ENCODE measurements at places on chromosomes 2 and 18.

DNA sequence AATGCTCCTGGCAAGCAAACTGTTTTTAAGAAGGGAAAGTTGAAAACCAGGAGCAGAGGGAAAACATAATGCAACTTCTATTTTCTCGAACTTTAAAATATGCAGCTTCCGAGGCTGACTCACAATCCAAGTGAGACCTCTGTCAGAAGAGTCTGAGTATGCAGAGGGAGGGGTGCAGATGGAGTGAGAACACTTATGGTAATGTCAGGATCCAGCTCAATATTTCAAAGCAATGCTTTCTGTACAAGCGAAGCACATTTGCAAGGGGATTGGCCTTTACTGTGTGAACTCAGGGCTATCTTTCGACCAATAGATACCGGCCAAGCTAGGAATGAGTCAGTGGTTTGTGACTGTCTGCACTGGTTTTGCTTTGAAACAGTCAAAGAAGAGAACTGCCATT, 242.7 kb downstream of the CNTNAP5 start:
- no peak for DNase-seq

GRCh38 chr2:100976645-100977391, 25.3 kb upstream of the RPL31 start:
- no peak for DNase-seq

- DNase-seq = no peak
Observed at GRCh38 chr2:19744456-19745199, 157.2 kb downstream of the TTC32 start.

GRCh38 chr18:36409779-36410178, 112.3 kb downstream of the FHOD3 start:
- no peak for DNase-seq

- no peak for DNase-seq
Observed at GRCh38 chr2:238689331-238689730, 158.6 kb upstream of the TWIST2 start.

DNA sequence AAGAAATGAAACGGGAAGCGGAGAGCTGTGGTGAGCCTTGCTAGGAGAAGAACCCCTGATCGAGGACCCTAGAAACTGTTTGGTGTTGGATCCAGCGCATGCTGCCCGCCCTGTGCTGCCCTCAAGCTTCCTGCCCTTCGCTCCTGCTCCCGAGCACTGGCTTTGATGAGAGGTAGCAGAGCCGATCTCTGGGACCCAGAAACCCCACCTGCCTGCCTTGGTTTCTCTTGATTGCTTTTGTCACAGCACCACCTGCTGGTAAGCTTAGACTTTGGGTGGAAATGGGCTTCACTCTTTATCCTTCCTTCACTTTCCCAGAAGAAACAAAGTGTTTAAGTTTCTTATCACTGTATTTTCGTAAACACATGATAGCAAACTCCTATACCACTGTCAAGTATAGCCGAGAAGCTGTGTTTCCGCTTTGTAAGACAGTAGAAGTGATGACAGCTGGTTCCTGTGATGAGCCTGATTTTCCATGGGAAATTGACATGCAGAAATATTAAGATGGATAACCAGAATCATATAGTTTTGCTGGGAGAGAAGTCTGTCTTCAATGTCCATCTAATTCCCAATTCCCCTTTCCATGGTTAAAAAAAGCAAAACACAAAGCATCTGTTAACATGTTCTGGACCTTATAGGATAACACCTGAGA, 267.4 kb downstream of the PHLPP1 start:
- DNase-seq = no peak

DNA sequence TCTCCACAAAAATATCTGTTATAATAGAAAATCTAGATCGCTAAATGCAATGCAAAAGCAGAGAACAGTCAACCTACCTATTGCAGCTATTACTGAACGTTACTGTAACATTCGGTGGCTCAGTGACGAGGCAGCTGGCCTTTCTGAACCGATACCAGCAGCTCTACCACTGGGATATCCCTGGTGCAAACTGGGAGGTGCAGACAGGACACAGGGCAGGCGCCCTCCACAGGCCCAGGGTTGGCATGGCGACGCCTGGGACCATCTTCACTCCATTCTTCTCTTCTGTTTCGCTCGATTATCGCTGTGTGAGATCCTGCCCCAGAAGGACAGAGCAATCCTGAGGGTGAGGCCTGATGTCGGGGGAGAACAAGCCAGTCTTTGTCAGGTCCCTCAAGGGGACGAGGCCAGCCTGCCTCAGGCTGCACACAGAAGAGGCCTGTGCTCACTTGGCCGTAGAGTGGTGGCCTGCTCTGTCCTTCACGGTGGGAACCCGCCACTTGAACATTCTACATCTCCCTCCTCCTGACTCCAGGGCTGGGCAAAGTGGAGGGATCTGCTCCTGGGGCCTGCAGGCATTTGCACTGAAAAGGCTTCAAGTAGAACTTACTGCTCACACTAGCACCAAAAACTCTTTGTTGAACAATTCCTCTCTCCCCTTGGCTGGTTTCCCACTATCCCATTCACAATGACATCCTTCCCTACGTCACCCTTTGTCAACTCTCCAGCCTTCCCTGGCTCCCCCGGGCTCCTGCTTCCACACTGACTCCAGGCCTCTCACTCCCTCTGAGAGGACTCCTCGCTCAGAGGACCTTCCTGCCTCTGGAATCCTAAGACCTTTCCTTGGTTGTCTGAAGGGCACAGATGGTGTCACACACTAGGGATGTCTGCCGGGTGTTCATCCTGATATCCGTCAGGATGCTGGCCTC, 49.7 kb downstream of the CYRIA start:
- DNase-seq = no peak
